ENCODE measurements at places on chromosomes 4 and X.

- DNase-seq: no peak
Measured at GRCh38 chr4:5933116-5933515, 40.2 kb upstream of the CRMP1 start.

DNA sequence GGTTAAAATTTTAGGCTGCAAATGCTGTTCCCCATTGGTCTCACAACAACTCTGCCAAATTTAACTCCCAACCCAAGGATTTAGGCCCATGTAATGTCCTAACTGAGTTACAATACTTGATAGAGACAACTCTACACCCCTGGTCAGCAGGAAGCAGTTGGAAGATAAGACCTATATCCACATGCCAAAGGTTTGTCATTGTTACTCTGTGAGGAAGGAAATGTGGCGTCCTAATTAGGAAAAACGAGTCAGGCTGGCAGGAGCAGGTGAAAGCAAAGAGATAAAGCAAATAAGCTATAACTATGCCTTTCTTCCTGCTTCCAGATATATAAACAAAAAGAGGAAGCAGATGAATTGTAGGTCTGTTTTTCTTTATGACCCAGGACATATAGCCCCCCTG lies 69.1 kb downstream of the SPIN4 start:
- no peak for DNase-seq

DNA sequence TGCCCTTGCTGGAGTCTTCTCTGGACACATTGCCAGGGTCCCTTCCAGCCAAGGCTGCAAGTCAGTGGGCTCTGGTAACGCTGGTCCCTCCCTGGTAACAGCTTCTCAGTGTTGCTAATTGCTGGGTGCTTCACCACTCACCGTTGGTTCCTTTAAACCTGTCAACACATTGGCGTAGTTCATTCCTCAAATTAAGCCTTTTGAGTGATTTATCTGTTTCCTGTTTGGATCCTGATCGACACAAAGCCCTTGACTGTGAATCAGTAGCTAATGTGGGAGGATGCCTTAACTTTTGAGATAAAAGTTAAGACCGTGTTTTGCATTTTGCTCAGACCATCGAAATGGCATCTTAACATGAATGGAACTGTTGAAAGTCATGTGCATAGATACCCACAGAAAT lies 125.9 kb downstream of the AMELX start:
- no peak for DNase-seq

GRCh38 chr4:173909294-173909693 lies 374.2 kb downstream of the FBXO8 start:
- no peak for DNase-seq

- no peak for DNase-seq
Measured at GRCh38 chr4:121666091-121666679, 30.6 kb downstream of the ANXA5 start.

DNA sequence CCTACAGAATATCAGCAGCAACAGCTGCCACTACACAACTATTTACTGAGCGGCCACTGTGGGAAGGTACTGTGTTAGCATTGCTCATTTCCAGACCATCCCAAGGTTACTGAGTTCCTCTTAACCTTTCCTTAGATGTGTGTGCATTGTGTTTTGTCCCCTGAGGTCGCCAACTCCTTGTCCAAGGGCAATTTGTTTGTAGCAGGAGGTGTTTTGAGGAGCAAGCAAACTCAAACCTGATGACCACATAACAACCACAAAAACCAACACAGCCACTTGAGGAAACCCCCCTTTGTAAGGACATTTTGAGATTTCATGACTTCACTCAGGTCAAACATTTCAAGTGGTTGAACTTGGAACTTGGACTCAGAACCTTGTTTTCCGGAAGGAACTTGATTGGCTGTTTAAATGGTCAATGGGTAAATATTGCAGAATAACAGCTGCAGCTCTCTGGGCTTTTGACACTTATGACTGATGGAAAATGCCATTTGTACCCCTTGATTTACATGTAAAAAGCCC lies 122.3 kb downstream of the MID1IP1 start:
- no peak for DNase-seq

Data from foreskin melanocyte (primary cell).